ENCODE measurements at places on chromosomes 2 and 18.

- no peak for DNase-seq
Observed at GRCh38 chr2:204313256-204313655, 232.0 kb upstream of the PARD3B start.

- DNase-seq, result no peak
Observed at GRCh38 chr2:181821049-181821448, 70.5 kb upstream of the ITPRID2 start.

DNA sequence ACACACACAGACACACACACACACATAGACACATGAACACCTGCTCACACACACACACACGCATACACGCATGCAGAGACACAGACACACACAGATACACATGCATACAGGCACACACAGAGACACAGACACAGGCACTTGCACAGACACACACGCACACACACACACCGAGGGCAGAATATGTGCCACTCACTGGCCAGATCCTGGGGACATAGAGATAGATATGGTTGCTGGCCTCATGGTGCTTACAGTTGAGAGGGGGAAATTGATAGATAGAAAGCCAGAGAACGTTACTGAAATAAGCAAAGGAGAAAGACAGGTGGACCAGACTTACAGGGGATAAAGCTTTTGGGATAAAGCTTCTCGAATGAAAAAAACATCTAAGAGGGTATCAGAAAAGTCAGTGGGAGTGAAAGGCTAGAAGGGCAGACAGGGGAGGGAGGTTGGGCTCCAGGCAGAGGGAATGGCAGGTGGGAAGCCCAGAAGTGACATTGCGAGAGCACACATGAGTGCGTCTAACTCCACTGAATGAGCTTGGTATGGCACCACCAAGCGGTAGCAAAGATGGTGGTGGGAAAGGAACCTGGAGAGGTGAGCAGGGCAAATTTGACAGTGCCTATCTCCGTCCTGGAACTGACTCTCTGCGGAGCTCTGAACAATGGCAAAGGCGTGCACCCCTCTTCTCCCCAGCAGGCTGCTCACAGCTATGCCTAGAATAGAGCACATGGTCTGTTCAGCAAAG lies 390.1 kb upstream of the TRIB2 start:
- DNase-seq, result no peak

GRCh38 chr2:23629772-23630480 lies 244.9 kb downstream of the KLHL29 start:
- DNase-seq, result no peak

- DNase-seq, result no peak
Observed at GRCh38 chr2:155368934-155369333, 670.4 kb downstream of the KCNJ3 start.

- DNase-seq, result no peak
Observed at GRCh38 chr2:15507061-15507460, 54.1 kb downstream of the NBAS start.

- DNase-seq, result no peak
Observed at GRCh38 chr2:100584816-100585215, 22.0 kb downstream of the PDCL3 start.

DNA sequence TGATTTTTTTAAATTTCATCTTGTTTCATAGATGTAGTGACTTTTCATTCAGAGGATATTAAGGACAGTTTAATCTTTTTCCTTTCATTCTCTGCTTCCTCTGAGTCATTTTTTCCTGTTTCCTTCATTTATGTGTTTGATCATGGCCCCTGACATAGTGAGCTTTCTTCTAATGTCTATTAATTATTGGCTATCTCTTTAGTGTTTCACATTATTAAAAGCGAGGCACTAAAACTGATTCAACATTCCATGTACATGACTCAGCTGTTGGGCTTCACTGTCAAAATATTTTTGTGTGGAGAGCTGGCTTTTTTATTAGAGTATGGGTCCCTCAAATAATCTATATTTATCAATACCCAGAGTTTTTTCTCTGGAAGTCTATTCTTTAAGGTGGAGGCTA lies 125.8 kb downstream of the THSD7B start:
- DNase-seq, result no peak

DNA sequence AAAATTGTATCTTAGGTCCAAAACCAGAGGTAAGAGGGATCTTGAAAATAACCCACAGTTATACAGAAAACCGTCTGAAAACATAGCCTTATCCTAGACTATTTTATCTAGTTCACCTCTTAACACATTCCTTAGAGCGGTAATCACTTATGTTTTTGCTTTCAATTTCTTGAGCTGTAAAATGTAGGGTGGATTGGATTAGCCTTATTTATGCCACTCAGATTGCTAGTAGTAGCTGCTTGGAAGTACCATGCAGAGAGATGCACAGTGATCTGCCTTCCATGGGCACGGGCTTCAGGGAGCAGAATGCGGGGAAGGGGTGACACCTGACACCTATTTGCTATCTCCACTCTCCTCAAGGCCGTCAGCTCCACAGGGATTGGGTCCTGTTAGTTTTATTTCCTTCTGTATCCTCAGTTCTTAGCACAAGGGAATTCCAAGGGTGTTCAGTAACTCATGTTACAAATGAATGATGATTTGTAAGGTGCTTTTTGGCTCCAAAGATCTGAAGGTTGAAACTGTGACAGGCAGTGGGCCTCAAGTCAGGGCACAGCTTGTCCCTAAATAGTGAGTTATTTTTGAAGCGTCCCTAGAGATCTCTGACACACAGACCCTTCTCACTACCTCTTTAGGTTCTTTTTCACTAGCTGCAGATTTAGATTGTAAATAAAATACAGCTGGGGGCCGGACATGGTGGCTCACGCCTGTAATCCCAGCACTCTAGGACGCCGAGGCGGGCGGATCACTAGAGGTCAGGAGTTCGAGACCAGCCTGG lies 64.0 kb upstream of the PMAIP1 start:
- no peak for DNase-seq

DNA sequence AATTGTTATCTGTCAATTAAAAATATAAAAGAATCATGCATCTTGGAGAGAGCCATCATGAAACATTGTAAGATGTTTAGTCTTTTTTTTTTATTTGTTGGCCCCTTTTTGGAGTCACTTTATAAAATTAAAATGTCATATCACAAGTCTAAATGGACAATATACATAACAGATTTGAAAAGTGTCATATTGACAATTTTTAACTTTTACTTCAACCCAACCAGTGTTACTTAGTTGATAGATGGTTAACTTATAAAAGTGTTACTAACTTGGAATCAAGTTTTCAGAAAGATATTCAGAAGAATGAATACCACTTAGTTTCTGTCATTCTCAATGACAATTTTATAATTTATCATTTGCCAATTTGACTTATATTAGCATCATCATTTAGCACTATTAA lies 218.3 kb downstream of the OTX1 start:
- DNase-seq, result no peak

GRCh38 chr2:20313659-20314058 lies 37.0 kb downstream of the PUM2 start:
- DNase-seq, result no peak

DNA sequence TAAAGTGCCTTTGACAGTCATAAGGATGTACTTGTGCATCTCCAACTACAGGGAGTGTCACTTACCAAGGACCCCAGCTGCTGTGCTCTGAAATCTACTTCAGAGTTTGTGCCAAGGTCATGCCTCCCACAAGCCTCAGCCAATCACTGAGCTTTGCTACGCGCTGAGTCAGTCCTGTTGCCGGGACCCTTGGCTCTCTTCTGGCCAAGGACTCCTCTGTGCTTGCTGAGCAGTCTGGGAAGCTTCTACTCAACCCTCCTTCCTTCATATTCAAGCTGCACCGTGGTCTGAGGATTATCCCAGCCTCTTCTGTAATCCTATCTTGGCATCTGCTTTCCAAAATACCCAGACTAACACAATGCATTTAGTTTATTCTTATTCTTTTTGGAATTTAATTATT lies 398.9 kb upstream of the FANCL start:
- no peak for DNase-seq

GRCh38 chr2:33770023-33770422 lies 170.9 kb upstream of the FAM98A start:
- no peak for DNase-seq

DNA sequence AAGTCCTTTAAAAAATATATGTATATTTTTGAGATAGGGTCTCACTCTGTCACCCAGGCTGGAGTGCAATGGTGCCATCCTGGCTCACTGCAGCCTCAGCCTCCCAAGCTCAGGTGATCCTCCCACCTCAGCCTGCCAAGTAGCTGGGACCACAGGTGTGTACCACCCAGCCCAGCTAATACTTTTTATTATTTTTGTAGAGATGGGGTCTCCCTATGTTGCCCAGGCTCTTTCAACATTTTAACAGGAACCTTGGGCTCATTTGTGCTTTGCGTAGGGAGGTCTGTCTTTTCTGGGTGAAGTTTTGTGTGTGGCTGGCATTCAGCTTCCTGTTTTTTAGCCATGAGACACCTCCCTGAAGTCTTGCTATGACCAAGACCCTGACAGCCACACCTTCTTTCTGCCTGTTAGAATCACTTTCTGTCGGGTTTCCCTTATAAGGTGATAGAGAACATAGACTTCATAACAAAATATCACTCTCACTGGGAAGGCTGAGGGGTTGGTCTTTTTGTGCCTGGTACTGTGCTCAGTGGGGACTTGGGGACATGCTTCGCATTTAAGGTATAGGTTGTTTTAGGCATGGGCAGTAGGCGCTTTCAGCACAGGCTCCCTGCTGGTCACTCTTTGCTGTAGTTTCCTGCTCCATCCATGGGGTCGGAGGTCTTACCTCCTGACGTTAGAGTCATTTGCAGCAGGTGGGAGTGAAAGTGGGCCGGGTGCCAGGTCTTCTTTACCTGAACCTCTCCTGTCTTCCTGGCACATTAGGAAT lies 3.4 kb downstream of the RAB31 start:
- DNase-seq, result no peak

GRCh38 chr2:176648700-176649297 lies 379.6 kb downstream of the MTX2 start:
- DNase-seq, result no peak

GRCh38 chr18:35458677-35459441 lies 38.9 kb downstream of the INO80C start:
- no peak for DNase-seq

GRCh38 chr2:221492636-221493035 lies 79.5 kb downstream of the EPHA4 start:
- DNase-seq, result no peak

All from activated gamma-delta T cell (primary cell).